GF-D8 (cell line): ENCODE measurements at places on chromosomes 1 and 21.

DNA sequence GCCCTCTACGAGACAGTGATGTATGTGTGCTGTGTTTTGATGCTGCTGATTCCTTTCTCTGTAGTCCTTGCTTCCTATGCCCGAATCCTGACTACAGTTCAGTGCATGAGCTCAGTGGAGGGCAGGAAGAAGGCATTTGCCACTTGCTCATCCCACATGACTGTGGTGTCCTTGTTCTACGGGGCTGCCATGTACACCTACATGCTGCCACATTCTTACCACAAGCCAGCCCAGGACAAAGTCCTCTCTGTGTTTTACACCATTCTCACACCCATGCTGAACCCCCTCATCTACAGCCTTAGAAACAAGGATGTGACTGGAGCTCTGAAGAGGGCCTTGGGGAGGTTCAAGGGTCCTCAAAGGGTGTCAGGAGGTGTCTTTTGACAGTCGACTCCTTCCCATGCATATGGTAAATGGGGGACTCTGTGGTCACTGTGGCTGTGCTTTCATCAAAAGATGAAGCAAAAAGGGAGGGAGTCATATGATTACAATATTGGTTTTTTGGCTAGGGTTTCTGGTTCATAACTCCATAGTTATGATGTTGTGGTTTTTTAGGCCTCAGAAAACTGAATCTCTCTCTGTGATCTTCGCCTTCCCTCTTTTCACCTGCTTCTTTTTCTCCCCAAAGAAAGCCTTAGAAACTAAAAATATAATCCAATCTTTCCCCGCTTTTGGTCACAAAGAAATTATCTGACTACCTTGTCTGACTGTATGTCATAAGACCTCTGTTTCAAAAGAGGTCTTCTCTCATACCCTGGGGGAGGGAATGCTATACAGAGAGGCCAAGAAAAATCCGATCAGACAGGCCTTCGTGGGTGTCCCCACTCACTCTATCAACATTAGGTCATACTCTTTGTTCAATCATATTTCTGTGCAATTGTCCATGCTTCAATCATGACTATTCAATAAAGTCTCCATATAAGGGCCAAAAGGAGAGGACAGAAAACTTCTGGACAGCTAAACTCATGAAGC lies 4.2 kb downstream of the OR2T1 start:
- no peak for DNase-seq

DNA sequence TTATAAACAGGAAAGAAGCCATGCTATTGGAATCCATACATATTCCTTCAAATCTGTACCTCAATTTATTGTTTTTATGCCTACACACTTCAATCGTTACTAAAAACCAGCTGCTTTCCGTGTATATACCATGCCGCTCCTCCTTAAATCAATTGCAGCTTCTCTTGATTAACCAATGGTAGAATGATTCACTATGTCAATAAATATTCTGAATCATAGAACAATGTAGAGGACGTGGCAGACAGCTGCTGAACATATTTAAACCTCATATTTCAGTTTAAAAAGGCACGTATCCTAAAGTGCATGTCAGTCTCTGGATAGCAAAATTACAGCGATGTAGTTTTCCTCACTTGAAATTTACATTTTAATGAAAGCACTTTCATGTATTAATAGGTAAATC lies 100.4 kb downstream of the MRPL39 start:
- DNase-seq: no peak

GRCh38 chr1:2786329-2787162 lies 14.9 kb downstream of the TTC34 start:
- no peak for DNase-seq

- DNase-seq: no peak
Measured at GRCh38 chr1:205579711-205580110, 52.1 kb downstream of the ELK4 start.

DNA sequence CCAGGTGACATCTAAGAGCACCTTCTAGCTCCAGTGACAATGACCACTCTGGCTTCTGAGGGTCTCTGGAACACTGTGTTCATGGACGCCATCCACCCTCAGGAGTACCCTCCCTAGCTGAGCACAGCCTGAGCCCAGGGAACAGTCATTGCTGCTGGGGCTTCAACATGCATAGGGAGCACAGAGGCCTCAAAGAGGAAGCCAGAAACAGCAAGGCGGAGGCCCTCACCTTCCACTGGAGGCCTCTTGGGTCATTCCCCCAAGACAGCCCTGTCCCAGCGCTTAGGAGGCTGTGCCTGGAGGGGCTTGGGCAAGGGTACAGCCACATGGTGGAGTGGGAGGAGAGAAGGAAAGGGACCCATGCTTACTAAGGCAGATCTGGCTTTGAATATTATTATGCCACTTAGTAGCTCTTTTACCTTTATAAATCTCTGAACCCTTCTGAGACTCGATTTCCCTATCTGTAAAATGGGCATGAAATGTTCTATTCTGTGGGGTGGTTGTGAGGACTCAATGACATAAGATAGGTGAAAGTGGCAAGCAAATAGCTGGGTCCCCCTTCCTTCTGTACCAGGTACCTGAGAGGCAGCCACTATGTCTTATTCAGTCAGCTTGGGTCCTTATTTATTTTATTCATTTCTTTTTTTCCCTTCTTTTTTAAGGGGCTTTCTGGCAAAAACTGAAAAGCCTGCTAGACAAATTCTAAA lies 32.8 kb downstream of the PTAFR start:
- no peak for DNase-seq

DNA sequence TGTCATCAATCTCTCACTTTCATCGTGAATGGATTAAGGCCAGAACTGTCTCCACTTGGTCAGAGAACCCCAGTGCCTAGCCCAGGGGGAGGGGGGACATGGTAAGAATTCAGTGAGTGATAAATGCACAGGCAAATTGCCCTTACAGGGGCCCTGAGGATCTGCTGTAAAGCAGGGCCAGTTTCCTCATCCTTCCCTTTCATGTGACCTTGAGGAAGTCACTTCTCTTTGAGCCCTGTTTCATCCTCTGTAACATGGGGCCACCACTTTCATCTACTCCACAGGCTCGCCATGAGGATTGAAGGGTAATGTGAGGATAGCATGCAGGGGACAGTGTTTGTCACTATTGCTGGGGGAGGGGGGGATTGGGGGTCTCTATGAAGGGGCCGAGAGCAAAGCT lies 28.1 kb upstream of the C1QA start:
- DNase-seq: no peak

DNA sequence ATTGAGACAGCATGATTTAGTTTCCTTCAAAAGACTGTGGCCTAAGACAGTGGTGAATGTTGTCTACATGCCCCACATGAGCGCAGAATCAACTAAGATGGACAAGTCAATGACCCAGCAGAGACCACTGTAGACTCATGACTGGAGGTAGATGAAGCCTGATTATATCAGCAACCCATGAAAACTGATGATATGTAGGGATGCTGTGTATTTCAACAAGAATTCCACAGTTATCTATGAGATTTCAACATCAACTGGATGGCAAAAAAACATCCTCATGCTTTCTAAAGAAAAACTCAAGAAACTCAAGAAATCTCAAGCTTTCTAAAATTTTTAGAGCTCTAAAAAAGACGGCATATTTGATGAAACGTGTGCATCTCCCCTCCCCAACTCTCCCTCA lies 413.9 kb upstream of the LYPLAL1 start:
- DNase-seq: no peak

DNA sequence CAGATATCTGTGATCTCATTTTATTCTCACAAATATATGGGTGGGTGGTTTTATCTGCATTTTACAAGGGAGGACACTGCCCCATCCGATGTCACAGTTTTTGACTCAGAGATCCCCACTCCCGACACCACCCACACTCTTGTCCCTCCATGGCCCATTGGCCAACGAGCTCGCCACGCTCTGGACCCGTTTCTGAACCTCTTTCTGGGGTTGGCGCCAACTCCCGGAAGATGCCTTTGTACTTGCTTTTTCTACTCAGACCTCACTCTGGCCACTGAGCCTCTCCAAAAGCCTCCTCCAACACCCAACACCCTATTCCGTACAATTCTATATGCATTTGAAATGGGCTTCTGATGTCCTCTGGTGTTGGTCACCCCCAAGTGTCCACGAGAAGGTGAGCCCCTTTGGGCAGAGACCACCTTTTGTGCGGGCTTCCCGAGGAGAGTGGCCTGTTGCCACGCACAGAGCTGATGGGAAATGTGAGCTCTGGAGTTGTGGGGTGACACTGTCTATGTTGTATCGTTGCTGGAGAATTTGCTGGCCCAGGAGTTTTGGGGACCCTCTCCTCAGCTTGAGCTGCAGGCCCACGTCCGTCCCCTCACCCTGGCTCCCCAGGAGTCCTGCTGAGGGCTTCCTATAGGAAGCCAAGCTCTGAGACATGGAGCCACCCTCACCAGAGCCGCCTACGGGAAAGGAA lies 366.9 kb upstream of the VAMP3 start:
- DNase-seq: no peak
